ENCODE measurements at places on chromosomes 2 and 18. TPM values are rescaled to one million over a fixed set of nuclear protein-coding genes. Genes with fewer than 3 reads are reported as not detected.

DNA sequence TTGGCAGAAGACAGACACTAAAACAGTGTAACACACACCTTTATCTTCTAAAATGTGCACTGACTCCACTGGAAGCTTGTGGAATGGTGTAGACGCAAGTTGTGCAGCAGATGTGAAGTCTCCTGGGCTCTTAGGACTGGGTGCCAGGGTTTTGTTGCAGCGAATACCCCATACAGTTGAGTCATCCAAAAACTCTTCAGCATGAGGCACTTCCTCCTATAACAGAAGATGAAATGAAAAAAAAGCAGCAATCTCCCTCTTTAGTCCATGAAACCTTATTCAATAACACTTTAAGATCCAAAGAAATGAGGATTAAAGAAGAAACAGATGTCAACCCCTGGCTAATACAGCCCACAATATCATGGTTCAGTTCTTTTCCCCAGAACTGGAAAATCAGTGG is 22.2 kb downstream of the BUB1 start:
- DNase-seq, result no peak

- no peak for DNase-seq
These were observed 2.0 kb downstream of the EDAR start for GRCh38 chr2:108986916-108987510.

GRCh38 chr2:229562472-229563127 is 151.8 kb downstream of the DNER start:
- DNase-seq, result no peak

GRCh38 chr2:239122421-239123110 is 274.7 kb downstream of the TWIST2 start:
- no peak for DNase-seq

Gene GALM
- 6.3 TPM for total RNA-seq
